ENCODE measurements at places on chromosomes 7 and 10.
A peak's percentile ranks its signal among the peaks of the same experiment; 100 is the strongest.

DNA sequence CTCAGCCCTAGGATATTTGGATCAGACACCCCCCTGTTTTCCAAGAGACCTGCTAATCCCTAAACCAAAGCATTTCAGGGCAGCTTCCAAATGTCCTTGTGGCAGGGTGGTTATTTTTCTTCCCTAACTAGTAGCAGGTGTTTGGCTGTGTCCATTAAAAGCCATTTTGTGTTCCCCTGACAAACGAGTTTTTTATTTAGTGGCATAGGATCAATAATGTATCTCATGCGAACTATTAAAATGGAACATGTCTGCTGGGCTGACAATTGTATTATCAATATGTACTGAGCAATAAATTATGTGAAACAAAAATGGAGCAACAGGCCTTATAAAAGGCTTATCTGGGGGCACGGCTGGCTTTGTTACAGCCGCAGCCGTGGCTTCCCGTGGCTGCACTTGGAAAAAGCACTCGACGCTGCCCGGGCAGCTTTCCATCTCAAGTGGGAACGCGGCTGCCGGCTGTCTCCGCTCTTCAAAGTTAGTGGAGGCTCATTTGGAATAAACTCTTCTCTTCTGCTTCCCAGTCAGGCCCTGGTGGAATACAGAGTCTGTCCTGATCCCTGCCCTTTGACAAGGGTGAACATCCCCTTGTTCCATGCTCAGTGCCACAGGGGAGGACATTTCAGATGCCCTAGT, 554.3 kb downstream of the TYW1 start:
- no peak overlapping the region for H3K27ac ChIP-seq
- H3K4me3 ChIP-seq, result no peak overlapping the region
- no peak for DNase-seq
- no peaks in the 10 kb centered on the region for H3K4me1 ChIP-seq
- no peaks in the 10 kb centered on the region for H3K27me3 ChIP-seq

DNA sequence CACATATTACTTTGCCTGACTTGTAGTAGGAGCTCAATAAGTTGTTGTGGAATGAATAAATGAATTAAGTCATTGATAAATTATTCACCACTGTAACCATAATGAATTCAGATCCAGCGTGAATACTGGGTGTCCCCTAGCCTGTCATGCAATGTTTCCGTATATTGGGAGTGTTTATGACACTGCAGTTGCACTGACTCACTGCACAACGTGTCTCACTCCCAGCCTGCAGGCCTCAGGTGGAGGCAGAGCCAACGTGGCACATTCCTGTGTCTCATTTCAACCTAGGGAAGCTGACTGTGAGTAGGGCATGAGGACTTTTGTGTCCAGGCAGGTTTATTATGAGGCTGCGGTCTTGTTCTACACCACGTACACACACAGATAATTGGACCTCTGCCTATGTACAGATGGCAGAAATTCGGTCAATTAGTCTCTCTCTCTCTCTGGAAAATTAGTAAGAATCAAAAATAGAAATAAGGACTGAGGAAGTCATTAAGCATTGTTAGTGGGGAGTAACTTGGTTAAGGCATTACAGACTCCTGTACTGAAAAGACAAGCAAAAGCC, 299.1 kb upstream of the IGFBP3 start:
- H3K27ac ChIP-seq, result no peak overlapping the region
- H3K36me3 ChIP-seq, result no peaks in the 10 kb centered on the region
- no peak overlapping the region for H3K4me3 ChIP-seq
- no peaks in the 10 kb centered on the region for H3K4me1 ChIP-seq

- no peak for DNase-seq
- no peak overlapping the region for H3K27ac ChIP-seq
- H3K36me3 ChIP-seq, result no peaks in the 10 kb centered on the region
- H3K27me3 ChIP-seq, result no peaks in the 10 kb centered on the region
- H3K4me3 ChIP-seq, result no peak overlapping the region
Measured at GRCh38 chr7:111089822-111090426, 1.0 kb upstream of the LRRN3 start.

DNA sequence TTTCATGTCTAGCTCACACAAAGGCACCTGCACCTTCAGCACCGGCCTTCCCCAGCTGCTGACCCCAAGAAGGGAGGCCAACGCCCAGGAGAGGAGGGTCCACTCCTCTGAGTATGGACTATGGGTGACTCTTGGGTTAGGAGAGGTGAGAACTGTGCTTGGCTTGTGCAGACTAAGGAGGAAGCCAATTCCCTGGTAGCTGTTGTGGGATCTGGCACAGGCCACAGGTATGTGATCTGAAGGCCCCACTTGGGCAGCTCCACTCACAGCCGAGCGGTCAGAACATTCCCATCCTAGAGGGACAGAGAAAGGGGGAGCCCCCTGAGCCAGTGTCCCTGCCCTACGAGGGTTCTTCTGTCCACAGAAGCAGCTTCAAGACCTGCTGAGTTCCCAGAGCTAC, 52.8 kb upstream of the FIGNL1 start:
- H3K36me3 ChIP-seq, result no peaks in the 10 kb centered on the region
- no peak overlapping the region for H3K27ac ChIP-seq
- H3K4me3 ChIP-seq, result no peak overlapping the region
- no peaks in the 10 kb centered on the region for H3K4me1 ChIP-seq
- H3K27me3 ChIP-seq, result no peaks in the 10 kb centered on the region
- no peak for DNase-seq

GRCh38 chr10:133087679-133088178, at the start of gene ADGRA1:
Gene ADGRA1 (plus strand): TSS chr10:133087924. CDS start chr10:133088910, 986 bp downstream.
- no peak for DNase-seq
- no peaks in the 10 kb centered on the region for H3K4me1 ChIP-seq
- no peak within 1 kb of the TSS for H3K27ac ChIP-seq

- no peak overlapping the region for H3K4me3 ChIP-seq
- no peak overlapping the region for H3K27ac ChIP-seq
- no peak for DNase-seq
- no peaks in the 10 kb centered on the region for H3K36me3 ChIP-seq
Measured at GRCh38 chr7:154781369-154782303, 221.3 kb downstream of the PAXIP1 start.

DNA sequence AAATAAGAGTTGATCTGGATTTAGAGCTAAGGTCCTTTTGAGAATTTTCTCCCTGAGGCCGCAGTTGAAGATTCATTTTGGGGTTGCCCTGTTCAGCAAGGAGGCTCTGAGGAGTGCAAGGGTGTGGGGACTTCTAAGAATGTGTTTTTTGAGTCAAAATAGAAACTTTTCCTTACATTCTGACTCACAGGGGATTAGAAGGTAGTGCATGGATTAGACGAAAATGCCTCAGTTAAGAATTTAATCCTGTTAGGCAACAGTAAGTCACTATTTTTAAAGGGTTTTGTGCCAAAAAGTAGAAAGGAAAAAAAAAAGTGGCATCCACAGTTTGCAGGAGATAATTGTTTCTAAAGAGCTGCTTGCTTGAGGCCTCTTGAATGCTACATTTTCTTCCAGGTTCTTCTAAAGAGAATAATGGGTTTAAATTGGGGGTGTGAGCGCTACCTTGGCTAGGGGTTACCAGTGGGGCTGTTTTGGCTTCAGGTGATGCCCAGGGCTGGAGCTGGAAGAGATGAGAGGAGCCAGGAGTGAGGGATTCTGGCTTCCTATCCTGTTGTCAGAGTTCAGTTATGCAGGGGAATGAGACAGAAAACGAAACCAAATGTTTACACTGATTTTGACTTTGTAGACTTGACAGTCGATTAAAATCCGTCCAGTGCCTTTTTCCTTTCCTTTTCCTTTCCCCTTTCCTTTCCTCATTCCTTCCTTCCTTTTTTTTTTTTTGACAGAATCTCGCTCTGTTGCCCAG, 52.9 kb downstream of the BAMBI start:
- DNase-seq, result no peak
- H3K27me3 ChIP-seq, result no peaks in the 10 kb centered on the region
- H3K36me3 ChIP-seq, result no peaks in the 10 kb centered on the region
- H3K4me1 ChIP-seq, result no peaks in the 10 kb centered on the region
- no peak overlapping the region for H3K27ac ChIP-seq

- H3K36me3 ChIP-seq, result no peaks in the 10 kb centered on the region
- H3K27me3 ChIP-seq, result no peaks in the 10 kb centered on the region
- H3K27ac ChIP-seq, result no peak overlapping the region
- DNase-seq, result no peak
Measured at GRCh38 chr10:127887541-127888415, 5.0 kb downstream of the CLRN3 start.

GRCh38 chr7:73995821-73996511, 32.0 kb upstream of the ELN start:
- H3K36me3 ChIP-seq, result no peaks in the 10 kb centered on the region
- H3K27me3 ChIP-seq, result no peaks in the 10 kb centered on the region

GRCh38 chr7:149787428-149788299, 14.3 kb upstream of the ZNF467 start:
- H3K27me3 ChIP-seq, result peaks cover 12% of the 10 kb centered on the region
- H3K4me3 ChIP-seq, result no peak overlapping the region
- DNase-seq, result no peak
- no peaks in the 10 kb centered on the region for H3K36me3 ChIP-seq
- no peak overlapping the region for H3K27ac ChIP-seq

DNA sequence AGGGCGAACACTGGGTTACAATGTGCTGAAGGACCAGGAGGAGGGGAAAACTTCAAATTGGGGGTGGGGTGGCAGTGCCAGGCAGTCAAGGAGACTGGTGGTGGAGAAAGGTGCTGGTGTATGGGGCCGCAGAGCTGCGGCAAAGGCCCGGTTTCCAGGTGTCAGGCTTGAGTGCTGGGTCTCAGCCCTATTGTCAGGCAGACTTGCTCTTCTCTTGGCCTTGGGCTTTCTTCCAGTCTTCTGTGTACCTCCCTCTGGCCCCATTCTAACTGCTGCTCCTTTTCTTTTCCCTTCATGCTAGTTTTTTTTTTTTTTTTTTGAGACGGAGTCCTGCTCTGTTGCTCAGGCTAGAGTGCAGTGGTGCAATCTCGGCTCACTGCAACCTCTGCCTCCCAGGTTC, 51.0 kb downstream of the POLR3A start:
- H3K36me3 ChIP-seq, result peaks cover 69% of the 10 kb centered on the region
- DNase-seq, result no peak
- H3K27ac ChIP-seq, result no peak overlapping the region
- no peaks in the 10 kb centered on the region for H3K27me3 ChIP-seq
- H3K4me3 ChIP-seq, result no peak overlapping the region

- H3K36me3 ChIP-seq, result no peaks in the 10 kb centered on the region
- no peaks in the 10 kb centered on the region for H3K4me1 ChIP-seq
- H3K27me3 ChIP-seq, result no peaks in the 10 kb centered on the region
Measured at GRCh38 chr7:128247640-128248194, 6.6 kb downstream of the LEP start.

DNA sequence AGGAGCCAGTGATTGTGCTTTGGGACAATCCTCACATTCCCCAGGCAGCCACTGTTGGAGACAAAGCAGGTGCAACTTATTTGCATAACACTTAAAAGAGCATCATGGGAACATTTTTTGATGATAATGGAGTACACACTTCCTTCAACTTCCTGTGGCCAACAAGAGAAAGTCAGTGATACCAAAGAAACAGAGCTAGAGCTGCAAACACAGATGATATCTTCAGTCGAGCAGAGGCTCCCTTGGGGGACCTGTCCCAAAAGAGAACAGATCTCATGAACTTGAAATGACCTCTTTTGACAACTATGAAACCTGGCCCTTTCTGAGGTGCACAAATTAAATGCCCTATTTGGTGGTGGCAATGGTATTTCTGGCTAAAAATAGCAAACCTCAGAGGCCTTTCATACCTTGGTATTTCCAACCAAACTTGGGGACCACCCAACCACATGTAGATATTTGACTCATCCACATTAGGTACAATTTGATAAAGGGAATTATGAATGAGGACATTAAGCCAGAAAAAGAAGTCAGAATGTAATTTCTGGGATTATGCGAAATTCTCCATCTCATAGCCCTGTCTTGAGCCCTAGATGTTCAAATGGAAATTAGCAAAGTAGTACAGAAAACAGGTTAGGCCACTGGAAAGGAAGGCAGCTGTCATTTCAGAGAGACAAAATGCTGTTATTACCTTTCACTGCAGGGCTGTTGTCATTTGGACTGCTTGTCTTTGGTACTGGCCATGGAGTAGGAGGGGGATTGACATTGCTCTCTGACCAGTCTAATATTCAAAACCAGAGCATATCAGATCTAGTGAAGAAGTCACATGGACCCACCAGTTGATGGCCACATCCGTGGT, 146.2 kb downstream of the ICA1 start:
- peaks cover 26% of the 10 kb centered on the region for H3K4me1 ChIP-seq
- no peaks in the 10 kb centered on the region for H3K36me3 ChIP-seq
- H3K4me3 ChIP-seq, result no peak overlapping the region
- DNase-seq, result no peak
- peak overlapping the region; percentile 6 for H3K27ac ChIP-seq

GRCh38 chr10:120108916-120109315, 216.4 kb downstream of the SEC23IP start:
- no peak overlapping the region for H3K27ac ChIP-seq
- no peaks in the 10 kb centered on the region for H3K4me1 ChIP-seq
- DNase-seq, result no peak

DNA sequence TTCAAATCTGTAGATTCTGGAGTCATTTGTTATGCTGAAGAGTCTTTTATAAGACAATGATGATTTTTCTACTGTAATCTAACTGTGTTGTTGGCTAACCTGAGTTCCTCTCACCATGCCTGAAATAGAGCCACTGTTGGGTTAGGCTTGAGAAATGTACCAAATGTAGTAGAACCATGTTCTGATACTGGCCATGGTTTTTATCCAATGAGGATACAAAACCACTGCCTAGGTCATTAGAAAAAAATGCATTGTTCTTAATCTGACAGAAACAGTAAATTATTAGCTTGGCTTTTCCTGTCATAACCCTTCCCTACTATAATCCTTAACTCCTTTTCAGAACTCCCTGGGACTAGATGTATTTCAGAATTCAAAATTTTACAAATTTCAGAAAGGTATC, 86.6 kb downstream of the RAPGEF5 start:
- no peaks in the 10 kb centered on the region for H3K36me3 ChIP-seq
- no peak overlapping the region for H3K27ac ChIP-seq
- no peaks in the 10 kb centered on the region for H3K4me1 ChIP-seq
- H3K4me3 ChIP-seq, result no peak overlapping the region
- no peak for DNase-seq

DNA sequence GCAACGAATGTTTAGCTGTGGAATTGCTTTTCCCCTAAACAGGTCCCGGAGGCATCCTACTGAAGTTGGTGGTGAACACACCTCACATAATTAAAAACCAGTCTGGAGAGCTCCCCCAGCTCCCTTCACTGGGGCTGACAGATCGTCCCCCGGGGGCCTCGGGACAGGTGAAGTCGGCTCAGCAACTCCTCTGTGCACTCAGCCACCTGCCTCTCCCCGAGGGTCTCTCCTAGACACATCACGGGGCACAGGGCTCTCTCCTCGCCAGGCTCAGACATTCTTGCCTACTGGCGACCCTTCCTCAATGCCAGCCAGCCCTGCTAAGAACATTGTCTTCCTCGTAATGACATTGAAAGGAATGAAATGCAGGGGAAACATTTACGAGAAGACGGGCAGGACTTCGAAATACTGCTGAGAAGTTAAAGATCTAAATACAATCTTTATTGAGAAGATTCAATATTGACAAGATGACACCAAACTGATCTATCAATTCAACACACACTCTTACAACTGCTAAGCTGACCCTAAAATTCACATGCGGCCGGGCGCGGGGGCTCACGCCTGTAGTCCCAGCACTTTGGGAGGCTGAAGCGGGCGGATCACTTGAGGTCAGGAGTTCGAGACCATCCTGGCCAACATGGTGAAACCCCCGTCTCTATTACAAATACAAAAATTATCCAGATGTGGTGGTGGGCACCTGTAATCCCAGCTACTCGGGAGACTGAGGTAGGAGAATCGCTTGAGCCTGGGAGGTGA, 88.1 kb upstream of the DNAAF5 start:
- no peaks in the 10 kb centered on the region for H3K27me3 ChIP-seq
- H3K4me1 ChIP-seq, result no peaks in the 10 kb centered on the region
- H3K36me3 ChIP-seq, result no peaks in the 10 kb centered on the region
- no peak overlapping the region for H3K27ac ChIP-seq
- no peak overlapping the region for H3K4me3 ChIP-seq
- DNase-seq, result no peak
